AG09309 (cell line): ENCODE measurements at places on chromosomes 7 and 10.

- DNase-seq = no peak
Measured at GRCh38 chr7:121446526-121446925, 50.4 kb upstream of the FAM3C start.

DNA sequence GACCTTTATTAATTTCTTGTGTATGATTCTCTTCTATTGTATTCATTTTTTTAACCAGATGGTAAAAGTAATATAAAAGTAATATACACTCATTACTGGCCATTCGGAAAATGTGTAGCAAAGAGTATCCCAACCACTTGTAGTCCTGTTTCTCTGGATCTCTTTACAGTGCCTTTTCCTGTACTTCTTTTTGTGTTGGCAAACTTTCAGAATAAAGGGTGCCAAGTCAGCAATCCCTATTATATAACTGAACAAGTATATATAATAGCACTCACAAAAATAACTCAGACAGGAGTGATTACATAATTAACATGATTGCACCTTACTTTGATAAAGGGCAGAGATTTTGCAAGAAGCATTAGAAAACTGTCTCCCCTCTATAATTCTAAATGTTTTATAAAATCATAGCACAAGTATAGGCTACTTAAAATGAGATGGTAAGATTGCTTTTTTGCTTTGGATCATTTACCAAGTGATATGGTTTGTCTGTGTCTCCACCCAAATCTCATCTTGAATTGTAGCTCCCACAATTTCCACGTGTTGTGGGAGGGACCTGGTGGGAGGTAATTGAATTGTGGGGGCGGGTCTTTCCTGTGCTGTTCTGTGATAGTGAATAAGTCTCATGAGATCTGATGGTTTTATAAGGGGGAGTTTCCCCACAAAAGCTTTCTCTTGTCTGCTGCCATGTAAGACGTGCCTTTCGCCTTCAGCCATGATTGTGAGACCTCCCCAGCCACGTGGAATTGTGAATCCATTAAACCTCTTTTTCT lies 41.5 kb upstream of the EPC1 start:
- DNase-seq = no peak

DNA sequence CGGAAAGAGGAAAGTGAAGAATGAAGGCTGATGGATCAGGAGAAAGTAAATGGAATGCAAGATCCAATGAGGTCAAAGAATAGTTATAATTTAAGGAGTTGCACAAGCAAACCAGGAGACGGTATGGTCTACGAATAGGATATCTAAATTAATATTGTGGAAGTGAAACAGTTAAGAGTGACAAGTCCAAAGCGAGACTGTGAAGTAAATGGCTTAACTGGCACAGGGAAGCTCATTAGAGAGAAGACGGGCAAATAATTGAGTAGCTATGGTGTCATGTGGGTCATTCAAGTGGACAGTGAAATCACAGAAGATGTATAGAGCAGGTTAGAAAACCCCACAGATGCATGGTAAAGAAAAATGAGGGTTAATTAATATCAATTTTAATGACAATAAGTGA lies 3.2 kb downstream of the CYP51A1 start:
- no peak for DNase-seq

- DNase-seq = no peak
Measured at GRCh38 chr10:85446827-85447226, 919.8 kb downstream of the GRID1 start.

DNA sequence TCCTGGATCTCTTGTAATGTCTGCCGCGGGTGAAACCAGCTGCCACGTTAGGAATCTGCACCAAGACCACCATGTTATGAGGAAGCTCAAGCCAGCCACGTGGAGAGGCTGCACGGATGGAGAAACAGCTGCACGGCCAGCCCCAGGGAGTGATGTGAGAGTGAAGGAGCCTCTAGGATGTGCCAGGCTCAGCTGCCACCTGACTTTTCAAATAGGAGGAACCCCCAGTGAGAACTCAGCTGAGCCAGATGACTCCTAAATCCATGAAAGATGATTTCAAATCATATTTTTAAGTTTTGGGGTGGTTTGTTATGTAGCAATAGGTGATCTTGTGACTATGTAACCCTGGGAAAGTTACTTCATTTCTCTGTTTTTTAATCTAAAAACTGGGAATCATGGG lies 71.7 kb downstream of the PRKAG2 start:
- DNase-seq = no peak
